ENCODE measurements at places on chromosomes 16 and 17.

DNA sequence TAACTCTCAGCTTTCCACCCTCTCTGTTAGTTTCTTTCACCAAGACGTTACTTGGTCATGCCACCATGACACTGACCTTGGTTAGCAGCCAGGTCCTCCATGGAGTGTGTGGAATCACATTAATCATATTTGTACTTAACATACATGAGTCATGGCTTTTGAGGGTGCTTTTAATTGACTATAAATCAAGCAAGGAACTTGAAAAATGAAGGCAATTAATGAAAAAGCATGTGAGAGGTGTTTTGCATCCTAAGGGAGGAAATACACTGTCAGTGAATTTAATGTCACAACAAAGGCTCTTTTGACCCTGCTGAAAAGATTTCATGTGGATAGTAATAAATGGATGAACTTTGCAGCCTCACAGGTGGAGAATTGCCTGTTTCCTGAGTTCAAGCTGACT is 240.7 kb downstream of the CDH13 start:
- no peak for DNase-seq

DNA sequence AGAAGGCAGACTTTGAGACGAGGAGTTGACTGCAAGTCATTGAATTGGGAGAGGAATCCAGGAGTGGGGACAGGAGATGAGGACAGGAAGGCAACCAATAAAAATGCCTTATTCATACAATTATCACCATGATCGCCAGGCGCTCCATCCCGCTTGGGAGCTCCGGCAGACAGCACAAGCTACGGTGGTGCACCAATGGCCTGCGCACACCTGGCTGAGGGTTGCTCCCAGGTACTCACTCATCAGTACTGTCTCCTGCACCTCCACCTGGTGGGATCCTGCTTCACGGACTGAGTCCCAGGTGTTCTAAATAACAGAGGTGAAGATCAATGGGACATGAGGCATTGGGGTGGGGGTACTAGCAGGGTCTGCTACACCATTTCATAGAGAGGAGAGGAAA is 160.0 kb upstream of the TNRC6C start:
- DNase-seq = no peak

DNA sequence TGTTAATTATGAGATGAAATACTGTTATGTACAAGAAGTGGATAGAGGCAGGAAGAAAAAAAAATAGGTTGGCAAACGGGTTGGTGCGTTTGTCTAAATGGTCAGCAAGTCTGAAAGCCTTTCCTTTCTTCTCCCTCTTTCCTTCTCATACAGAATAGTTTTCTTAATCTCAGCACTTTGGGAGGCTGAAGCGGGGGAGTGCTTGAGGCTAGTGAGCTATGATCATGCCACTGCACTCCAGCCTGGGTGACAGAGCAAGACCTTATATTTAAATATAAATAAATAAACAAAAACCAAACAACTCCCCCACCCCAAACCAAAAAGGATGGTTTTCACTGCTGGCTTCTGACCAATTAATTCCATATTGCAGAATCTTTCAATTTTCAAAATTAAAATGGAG is 74.7 kb upstream of the CORO6 start:
- DNase-seq = no peak

GRCh38 chr16:47254756-47255155 is 111.0 kb upstream of the NETO2 start:
- DNase-seq = no peak

DNA sequence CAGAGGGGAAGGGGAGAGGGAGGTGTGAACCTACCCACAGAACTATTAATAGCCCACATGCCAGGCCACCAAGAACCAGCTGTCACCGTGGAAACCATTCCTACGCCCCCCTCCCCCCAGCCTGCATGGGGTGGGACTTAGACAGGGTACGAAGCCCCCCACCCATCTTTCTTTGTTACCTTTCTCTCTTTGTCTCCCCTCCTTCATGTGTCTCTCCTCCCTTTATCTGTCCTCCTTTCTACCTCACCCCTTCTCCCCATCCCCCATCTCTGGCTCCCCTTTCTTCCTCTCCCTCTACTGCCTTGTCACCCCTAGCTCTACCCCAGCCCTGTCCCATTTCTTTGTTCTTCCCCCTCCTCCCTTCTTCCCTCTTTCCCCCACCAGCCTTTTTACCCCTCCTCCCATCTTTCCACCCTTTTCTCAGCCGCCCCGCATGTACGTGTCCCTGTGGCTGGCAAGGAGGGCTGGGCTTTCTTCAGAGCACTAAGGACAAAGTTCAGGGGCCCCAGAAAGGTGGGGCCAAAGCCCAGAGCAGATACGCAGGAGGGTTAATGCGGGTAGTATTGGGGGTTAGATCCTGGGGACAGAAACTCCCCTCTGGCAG is 8.0 kb downstream of the THRA start:
- no peak for DNase-seq

Measured in NCI-H1105 (cell line).